ENCODE measurements at places on chromosomes 4 and X. TPM values are rescaled to one million over a fixed set of nuclear protein-coding genes. Genes with fewer than 3 reads are reported as not detected.

Gene CT45A7
- polyA plus RNA-seq, result not detected

Gene TRMT2B
- 8.3 TPM for polyA plus RNA-seq

Gene S100P
- polyA plus RNA-seq, result 1.8 TPM

Gene ARSJ
- polyA plus RNA-seq, result 3.6 TPM

Gene SPATA4
- polyA plus RNA-seq, result 0.40 TPM

Gene NPY2R
- not detected for polyA plus RNA-seq

Gene RTL5
- 10.3 TPM for polyA plus RNA-seq

Gene PABPC4L
- 7.5 TPM for polyA plus RNA-seq

Gene PHOX2B
- not detected for polyA plus RNA-seq

Gene F9
- not detected for polyA plus RNA-seq

Gene PNMA6A
- 2.5 TPM for polyA plus RNA-seq

Gene WAS
- polyA plus RNA-seq, result 4.2 TPM

Gene KDR
- polyA plus RNA-seq, result 49.7 TPM

Gene AMOT
- polyA plus RNA-seq, result 39.0 TPM

All from hindlimb muscle (tissue), 1 donor.